ENCODE measurements at places on chromosomes 4 and X.

GRCh38 chr4:97912156-97912555 is 231.1 kb downstream of the STPG2 start:
- no peak for DNase-seq

GRCh38 chr4:14218641-14219040 is 591.1 kb upstream of the BOD1L1 start:
- DNase-seq = no peak

- no peak for DNase-seq
Measured at GRCh38 chr4:1826531-1827350, 29.2 kb downstream of the LETM1 start.

DNA sequence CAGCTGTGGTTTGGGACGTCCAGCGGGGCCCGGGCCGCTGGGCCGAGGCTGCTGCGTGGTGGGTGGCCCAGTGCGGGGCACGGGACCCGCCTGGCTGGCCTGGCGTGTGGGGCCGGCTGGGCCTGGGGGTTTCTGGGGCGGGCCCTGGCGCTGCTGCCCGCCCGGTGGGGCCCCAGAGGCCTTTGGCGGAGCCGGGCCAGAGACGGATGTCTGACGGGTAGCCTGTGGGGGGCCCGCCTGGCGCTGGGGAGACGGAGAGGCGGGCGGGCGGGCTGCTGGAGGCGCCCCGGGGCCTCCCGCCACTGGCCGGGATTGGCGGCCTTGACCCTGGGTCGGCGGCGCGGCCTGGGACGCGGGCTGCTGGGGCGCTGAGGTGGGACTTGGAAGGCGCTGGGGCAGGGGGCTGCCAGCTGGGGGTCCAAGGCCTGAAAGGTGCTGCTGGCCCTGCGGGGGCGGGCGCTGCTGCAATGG is 8.1 kb upstream of the TIMP1 start:
- DNase-seq = no peak

GRCh38 chr4:184396570-184397515 is 77.5 kb downstream of the IRF2 start:
- DNase-seq = no peak

DNA sequence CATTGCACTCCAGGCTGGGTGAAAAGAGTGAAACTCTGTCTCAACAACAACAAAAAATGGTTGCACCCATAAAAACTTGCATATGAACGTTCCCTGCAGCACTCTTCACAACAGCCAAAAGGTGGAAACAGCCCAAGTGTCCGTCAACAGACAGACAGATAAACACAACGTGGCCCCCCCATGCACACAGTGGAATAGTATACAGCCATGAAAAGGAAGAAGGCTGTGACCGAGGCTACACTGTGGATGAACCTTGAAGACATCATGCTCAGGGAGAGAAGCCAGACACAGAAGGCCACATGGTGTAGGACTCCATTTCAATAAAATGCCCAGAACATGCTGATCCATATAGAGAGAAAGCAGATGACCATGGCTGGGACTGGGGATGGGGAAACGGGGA is 33.5 kb upstream of the ASMTL start:
- no peak for DNase-seq

GRCh38 chr4:60002603-60003337 is 1197.4 kb upstream of the ADGRL3 start:
- no peak for DNase-seq

DNA sequence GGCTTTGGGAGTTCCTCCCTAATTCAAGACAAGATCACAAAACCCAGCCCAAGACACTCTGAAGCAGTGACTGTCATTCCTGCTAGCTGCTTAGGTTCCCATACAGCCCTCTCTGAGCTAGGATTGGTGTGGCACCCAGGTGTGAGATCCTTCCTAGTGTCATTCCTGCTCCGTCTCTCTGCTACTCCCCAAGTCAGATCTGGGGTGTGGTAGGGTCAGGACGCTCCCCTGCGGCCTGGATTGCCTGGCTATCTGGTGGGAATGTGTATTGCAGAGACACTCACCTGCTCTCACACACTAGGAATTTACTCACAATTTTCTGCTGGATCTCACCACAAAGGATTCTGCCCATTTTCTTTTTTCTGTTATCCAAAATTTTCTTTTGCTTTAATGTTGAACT is 560.8 kb upstream of the ATOH1 start:
- no peak for DNase-seq

GRCh38 chrX:139851730-139852129 is 81.1 kb downstream of the ATP11C start:
- DNase-seq = no peak

DNA sequence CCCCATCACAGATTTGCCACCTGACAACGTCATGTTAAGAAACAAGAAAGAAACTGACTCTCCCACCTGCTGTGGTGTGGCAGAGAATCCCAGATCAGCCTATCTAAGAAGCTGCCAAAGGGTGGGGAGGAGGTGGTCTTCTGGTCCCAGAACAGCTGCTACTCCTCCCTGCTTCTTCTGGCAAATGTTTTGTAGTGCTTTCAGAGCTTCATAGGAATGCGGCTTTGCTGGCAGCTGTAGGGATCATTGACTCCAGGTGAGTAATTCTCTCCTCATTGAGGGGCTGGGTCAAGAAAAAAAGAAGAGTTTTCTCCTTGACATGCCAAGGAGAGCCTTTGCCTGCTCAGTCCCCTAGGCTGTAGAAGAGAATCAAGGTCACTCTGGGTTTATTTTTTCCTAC is 23.3 kb downstream of the NRK start:
- no peak for DNase-seq

- no peak for DNase-seq
Measured at GRCh38 chr4:63784822-63785221, 624.4 kb downstream of the TECRL start.

DNA sequence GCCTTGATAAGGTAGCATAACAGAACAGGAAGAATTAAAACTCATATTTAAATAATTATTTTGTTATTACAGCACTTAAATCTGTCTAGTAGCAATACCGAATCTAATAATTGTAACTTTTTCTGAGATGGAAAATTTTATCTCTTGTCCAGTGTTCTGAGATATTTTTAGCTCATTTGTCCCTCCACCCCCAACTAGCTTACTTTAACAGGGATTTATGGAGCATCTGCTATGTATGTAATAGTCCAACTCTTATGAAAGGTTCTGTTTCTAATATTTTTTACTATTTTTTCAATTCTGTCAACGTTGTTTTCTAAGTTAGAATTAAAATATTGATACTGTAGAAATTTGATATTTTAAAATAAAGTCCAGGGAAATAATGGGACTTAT is 38.2 kb upstream of the NUDT6 start:
- DNase-seq = no peak

GRCh38 chr4:122150931-122151330 is 1.2 kb upstream of the BLTP1 start:
- DNase-seq = no peak

DNA sequence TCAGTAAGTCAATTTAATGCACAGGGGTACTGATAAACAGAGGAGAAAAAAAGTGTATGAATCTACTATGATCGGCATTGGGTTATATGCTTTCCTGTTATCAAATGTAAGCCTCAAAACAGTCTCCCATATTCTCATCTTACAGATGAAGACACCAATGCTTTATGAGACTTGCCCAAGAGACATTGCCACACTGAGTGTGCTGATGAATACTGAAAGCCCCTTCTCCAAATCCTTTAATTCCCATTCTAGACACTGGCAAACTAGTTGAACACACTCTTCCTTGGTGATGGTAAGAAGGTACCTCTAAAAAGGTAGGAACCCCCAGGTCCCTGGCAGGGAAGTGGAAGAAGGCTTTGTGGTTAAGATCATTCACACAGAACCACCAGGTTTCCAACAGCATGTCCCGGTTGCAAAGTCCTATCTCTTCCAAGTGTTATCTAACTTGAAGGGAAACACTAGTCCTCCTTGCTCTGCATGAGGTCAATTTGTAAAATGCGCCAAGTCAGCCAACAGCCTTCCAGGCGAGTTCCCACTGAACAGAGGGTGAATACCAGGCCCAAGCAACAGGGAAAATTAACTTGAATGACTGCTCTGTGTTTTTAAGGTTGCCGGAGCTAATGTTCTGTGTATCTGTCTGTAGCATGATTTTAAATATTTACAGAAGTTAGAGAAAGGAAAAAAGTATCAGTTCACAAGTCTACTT is 5.1 kb downstream of the SETD7 start:
- no peak for DNase-seq

- no peak for DNase-seq
Measured at GRCh38 chr4:8847331-8847730, 24.3 kb downstream of the HMX1 start.

- DNase-seq = no peak
Measured at GRCh38 chrX:3252744-3253143, 93.7 kb downstream of the MXRA5 start.

GRCh38 chr4:186134257-186134656 is 29.8 kb downstream of the FAM149A start:
- no peak for DNase-seq

GRCh38 chr4:159209249-159209648 is 106.4 kb downstream of the RAPGEF2 start:
- DNase-seq = no peak

DNA sequence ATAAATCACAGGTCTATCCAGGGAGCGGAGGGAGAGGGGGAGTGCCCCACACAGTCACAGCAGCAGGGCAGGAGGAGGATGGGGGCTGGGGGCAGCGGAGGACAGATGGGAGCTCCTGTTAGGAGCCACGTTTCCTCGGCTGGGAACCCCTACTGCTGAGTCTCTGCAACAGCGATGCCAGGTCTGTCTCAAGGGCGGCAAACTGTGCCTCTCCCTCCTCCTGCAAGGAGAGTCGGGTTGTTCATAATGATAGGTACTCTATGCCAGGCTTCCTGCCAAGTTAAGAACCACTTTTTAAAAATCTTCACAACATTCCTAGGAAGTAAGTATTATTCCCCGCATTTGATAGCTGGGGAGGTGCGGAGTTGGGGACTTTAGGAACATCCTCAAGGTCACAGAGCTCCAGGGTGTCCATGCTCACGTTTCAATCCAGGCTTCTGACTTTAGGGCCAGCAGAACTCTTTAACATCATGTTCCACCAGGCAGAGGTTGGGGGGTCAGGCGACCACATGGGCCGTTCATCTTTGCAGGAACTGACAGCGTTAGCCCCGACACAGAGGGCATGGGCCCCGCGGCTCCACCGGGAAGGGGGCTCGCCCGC is 98.3 kb upstream of the MAML3 start:
- DNase-seq = no peak

GRCh38 chr4:121219227-121219626 is 55.1 kb upstream of the TNIP3 start:
- DNase-seq = no peak

- DNase-seq = no peak
Measured at GRCh38 chrX:76147106-76147505, 25.8 kb upstream of the PBDC1 start.

GRCh38 chr4:39341075-39341725 is 25.0 kb downstream of the RFC1 start:
- no peak for DNase-seq

DNA sequence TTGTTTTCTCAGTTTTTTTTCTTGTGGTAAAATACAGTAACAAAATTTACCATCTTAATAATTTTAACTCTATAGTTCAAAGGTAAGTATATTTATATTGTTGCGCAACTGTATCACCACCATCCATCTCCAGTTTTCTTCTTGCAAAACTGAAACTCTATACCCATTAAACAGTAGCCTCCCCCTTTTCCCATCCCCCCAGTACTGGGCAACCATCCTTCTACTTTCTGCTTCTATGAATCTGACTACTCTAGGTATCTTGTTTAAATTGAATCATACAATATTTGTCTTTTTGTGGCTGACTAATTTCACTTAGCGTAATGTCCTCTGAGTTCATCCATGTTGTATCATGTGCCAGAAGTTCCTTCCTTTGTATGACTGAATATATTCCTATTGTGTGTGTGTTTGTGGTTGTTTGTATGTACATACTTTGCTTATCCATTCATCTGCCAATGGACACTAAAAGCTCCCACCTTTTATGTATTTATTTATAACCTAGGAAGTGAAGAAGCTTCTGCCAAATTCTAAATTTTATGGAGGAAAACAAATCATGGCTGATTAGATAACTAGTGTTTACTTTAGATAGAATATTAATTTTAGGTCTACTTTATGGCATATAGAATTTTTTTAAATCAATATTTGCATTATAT is 10.0 kb downstream of the ABHD18 start:
- no peak for DNase-seq

DNA sequence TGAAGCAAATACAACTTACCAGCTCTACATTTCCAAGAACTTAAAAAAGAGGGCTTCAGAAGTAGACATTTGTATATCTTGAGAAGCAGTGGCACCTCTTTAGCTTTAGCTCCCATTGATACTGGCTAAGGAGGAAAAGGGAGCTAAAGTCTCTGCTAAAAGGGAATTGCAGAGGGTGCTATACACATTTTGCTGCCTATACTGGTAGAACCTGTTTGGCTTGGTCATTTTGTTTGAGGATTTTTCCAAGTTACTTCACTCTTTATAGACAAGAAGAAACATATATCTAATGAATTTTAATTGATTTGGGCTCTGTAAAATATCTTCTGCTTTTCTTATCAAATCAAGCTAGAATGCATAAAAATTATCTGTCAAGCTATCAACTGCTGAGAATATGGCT is 11.8 kb downstream of the PAPSS1 start:
- DNase-seq = no peak

DNA sequence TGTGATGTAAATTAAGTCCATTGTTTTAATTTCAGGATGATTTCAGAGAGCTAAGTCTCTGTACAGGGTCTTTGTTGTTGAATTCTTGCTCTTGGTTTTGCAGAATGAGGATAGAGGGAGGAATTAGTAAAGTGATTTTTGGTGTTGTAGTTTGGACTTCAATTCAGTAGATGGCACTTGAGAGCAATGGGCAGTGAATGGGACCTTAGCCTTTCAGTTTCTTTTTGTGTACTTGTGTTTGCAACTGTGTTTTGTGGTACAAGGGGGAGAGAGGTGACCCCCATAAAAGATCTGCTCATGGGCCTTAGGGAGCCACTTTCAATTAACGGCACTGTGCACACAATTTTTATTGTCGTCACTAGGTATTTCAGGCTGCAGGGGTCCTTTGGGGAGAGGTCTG is 340.0 kb downstream of the DCAF12L2 start:
- no peak for DNase-seq

All from stimulated activated CD4-positive, alpha-beta T cell treated with anti-CD3 and anti-CD28 coated beads, Interleukin-2, amount 100 ng/mL, for 48 hours (primary cell).